LNCaP clone FGC (cell line): ENCODE measurements at places on chromosomes 7 and 10.

DNA sequence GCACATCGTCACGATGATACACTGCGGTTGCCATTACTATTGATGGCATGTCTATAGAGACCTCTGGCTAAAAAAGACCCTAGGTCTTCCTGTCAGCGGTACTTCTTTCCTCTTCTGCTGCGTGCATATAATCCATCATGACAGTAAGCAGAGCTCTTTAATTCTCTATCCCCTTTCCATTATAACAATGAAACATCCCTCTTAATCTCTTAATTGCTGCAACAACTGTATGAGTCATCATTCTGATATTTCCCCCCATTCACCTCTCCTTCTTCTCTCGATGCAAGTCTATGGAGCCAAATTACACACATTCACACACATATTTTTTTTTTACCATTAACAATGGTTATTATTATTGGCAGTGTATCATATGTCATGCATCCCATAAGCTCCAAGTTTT, 45.2 kb upstream of the AKR1E2 start:
- DNase-seq: no peak

DNA sequence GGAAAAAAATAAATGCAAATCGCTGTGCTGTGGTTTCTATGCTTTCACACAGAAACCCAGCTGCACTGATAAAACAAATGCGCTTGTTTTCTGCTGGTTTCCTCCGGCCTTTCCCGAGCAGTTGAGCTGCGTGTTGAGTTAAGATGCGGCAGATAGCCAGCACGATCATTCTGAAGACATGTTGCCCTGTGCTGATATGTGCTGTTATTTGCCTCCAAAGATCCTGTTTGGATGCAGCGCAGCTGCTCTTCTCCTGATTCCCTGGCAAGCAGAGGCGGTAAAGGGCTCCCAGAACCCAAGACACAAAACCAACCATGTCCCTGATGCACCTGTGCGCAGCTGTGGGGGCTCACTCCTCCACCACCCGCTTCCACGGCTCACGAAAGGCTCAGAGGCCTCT, 225.4 kb downstream of the PAXIP1 start:
- DNase-seq: no peak

GRCh38 chr7:132655131-132655727, 79.0 kb upstream of the PLXNA4 start:
- no peak for DNase-seq

DNA sequence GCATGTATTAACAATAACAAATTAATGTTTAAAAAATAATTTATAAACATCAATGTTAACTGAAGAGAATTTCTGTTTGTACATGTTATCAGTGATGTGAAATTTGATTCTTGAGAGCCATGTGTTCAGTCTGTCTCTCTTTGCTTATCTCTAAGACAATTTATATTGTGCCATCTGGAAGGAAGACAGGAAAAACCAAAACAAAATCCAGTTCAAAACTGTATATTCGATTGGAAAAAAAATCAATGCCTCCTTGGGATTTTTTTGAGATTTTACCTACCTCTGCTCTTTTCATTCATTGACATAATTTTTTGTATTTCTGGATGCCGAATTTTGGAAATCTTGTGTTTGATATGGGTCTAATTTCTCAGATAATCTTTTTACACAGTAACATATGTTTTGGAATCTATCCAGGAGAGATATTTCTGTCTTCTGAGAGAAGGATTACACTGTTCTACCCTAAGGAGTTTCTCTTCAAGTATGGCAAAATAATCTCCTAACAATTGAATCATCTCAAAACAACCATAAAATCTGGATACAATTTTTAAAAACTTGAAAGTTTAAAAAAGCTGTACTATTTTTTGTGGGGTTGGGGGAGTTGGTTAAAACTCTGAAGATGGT, 311.9 kb upstream of the GNAI1 start:
- DNase-seq: no peak

DNA sequence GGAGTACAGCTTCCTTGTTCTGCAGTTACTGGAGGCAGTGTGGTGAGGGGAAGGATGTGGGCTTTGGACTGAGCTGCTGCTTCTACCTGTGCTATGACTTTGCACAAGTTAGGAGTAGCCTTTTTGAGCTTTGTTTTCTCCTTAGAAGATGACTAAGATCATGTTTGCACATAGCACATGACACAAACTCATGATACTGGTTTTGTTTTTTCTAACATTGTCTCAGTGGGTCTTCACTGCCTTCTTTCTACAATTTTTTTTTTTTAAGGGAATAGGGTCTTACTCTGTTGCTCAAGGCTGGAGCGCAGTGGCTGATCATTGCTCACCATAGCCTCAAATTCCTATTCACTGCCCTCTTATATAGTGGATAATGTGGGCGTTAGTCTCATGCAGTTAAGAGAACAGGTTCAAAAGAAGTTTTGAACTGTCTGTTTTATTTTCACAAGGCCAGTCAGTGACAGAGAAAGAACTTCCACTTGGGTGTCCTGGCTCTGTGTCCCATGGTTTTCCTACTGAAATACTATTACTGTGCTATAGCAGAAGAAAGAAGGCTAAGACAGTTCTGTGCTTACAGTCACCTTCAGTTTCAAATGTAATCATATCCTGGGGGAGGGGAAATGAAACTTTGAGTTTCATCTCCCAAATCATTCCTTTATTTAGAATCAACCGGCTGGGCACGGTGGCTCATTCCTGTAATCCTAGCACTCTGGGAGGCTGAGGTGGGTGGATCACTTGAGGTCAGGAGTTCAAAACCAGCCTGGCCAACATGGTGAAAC, 72.0 kb downstream of the KAT6B start:
- no peak for DNase-seq

- no peak for DNase-seq
Observed at GRCh38 chr7:72408966-72409637, 3.0 kb downstream of the CALN1 start.

- DNase-seq: no peak
Observed at GRCh38 chr10:30784524-30784896, 155.0 kb upstream of the LYZL2 start.
